HCT116 (cell line): ENCODE measurements at places on chromosomes 3 and 15.

DNA sequence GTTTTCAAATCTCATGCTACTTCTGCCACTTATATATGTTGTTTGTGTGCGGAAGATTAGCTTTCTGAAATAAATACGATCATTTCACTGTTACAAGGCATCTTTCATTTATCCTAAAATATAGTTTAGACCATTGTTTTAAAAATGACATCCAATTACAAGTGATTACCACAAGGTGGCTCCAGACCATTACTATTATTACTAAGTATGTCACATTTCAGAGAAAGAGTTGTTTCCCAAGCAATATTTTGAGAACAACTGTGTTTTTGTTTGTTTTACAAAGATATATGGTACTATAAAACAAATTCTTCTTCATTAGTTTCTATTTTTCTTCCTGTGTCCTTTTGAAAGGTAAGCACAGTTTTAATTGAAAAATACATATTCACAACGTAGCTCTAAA lies 136.0 kb upstream of the RAP2B start:
- peak; percentile 31 for DNase-seq

DNA sequence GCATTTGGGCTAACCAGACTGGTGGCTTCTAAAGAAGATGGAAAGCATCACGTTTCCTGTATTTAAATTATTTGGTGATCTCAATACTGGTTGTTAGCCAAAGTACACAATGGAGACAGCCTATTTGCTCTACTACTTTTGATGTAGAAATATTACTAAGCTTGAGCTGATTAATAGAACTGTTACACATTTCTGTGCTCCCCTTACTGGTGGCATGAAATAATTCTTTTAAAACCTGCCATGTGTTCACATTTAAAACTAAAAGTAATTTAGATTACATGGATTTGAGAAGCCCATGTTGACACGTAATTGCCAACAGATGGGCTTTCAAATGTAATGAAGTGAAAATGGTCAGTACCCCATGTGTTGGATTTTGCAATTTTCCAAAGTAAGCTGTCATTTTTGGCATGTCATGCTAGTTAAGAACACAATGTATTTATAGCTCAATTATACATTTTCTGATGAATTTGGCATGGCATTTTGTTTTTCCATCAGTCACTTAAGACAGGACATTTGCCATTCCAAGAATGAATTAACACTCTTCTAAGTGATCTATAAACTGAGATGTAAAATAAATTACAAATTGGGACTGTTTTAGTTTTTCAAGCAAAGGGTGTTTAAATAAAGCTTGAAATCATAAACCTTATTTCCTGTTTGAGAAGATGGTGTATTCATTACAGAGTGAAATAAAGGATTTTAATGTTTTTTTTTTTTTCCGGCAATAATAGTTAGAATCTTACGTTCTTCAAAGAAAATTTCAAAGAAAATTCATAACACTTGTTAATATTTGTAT lies 10.8 kb upstream of the RARRES1 start:
- DNase-seq, result no peak

DNA sequence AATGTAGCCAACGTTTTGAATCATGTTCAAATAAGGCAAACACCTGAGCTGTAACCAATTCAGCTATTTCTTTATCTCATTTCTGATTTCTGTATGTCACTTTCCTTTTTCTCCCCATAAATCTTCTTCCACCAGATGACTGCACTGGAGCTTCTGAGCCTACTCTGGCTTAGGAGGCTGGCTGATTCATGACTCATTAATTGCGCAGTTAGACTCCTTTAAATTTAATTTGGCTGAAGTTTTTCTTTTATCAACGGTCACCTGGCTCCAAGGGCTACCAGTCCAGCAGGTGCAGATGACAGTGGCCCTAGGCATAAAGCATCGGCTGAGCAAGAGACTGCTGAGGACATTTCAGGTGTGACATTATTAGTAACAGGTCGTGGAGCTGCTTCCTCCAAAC lies 39.6 kb upstream of the ITGA11 start:
- DNase-seq, result no peak

DNA sequence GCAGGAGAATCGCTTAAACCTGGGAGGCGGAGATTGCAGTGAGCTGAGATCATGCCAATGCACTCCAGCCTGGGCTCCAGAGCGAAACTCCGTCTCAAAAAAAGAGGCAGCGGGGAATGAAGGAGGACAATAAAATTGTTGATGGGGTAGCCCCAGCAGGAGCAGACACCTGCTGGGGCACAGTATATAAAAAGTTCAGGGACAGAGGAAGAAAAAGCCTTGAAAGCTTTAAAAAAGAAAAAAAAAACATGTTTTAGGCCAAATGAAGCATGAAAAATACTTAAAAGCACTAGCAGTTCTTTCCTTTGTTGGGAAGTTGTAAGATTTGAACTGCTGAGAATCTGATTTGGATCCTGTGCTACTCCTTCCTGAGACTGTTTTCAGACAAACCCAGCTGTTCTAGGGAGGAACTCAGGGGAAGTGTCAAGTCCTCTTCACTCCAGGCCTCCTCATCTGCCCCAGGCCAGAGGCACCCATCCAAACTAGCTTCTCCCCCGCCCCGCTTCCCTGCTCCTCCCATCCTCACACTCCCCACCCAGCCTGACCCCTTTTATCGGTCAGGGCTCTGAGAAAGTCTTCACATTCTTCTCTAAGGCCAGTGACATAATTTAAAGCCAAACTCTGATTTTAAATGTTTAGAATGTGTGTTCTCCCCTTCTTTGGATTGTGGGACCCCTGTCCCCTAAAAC lies 4.9 kb downstream of the IL17RD start:
- no peak for DNase-seq

GRCh38 chr15:42335074-42335473 lies 24.2 kb upstream of the CAPN3 start:
- DNase-seq, result no peak

GRCh38 chr3:123764647-123765046 lies 119.5 kb downstream of the MYLK start:
- DNase-seq, result no peak

DNA sequence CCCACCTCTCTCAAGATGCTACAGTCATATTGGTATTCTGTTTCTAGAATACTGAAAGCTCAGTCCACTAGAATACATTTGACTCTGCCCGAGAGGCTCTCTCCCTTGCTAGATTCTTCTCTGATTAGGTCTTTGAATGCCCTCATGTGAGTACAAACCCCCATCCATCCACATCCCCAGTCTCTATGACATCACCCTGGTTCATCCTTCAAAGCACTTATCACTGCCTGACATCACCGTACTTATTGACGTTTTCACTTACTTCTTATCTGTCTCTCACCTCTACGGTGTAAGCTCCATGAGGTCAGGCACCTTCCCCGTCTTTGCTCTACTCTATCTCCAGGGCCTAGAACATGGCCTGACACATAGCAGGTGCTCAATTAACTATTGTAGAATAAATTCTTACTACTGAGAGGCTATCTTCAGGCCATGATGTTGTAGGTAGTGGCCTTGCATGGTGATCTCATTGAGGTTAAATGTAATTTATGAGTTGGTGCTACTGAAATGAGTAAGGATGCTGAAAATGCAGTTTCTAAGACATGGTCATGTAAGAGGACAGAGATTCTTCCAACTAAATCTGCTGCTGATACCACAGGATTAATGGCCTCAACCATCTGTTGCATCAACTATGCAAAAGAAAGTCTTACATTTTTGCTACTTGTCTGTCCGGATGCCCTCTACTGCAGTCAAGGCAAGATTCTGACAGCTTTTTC lies 26.8 kb downstream of the EOGT start:
- no peak for DNase-seq

GRCh38 chr3:83956431-83956830 lies 1002.4 kb upstream of the CADM2 start:
- no peak for DNase-seq

DNA sequence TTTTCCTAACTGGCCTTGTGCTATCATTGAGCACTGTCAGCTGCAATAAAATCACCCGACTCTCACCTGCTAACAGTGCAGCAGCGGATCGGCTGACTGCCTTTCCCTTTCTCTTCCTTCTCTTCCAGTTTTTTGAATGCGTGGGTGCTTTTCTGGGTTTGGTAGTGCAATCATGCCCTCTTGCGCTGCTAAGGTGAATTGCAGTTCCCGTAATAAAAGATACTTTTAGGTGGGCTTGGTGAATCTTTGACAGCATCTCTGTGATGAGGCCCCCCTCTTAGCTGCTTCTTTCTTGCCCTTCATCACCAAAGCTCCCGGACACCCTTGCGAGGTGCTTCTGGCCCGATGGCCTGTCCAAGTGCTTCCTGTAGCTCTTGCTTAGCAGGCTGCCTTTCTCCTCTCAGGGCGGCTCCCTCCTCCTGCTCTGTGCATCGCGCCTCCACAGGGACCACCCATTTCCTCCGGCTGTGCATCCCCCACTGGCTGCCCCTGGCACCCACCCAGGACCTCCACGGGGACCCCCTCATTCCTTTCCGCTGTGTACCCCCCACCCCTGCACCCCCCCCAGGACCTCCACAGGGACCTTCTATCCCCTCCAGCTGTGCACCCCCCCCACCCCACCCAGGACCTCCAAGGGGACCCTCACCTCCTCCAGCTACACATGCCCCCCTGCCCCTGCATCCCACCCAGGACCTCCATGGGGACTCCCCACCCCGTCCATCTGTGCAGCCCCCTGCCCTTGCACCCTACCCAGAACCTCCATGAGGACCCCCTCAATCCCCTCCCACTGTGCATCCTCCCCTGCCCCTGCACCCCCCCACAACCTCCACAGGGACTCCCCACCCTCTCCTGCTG lies 50.8 kb upstream of the RPL32 start:
- peak; percentile 39 for DNase-seq

GRCh38 chr3:142356818-142357217 lies 91.0 kb downstream of the XRN1 start:
- DNase-seq, result no peak
